ENCODE measurements at places on chromosomes 3 and 15. TPM values are rescaled to one million over a fixed set of nuclear protein-coding genes. Genes with fewer than 3 reads are reported as not detected.

PLA2G4E gene
- not detected for total RNA-seq

CCR9 gene
- 4.7 TPM for total RNA-seq

SERPINI1 gene
- total RNA-seq: 2.8 TPM

SLC25A38 gene
- 39.9 TPM for total RNA-seq

CSNK1G1 gene
- total RNA-seq: 23.2 TPM

ADCY5 gene
- total RNA-seq: not detected

PLAAT1 gene
- not detected for total RNA-seq

GRCh38 chr15:96038650-96039049 lies 291.9 kb upstream of the NR2F2 start:
- no peaks in the 10 kb centered on the region for H3K36me3 ChIP-seq
- DNase-seq: no peak
- H3K27me3 ChIP-seq: peaks cover 12% of the 10 kb centered on the region
- no peak overlapping the region for H3K4me3 ChIP-seq
- H3K4me1 ChIP-seq: no peaks in the 10 kb centered on the region

DNA sequence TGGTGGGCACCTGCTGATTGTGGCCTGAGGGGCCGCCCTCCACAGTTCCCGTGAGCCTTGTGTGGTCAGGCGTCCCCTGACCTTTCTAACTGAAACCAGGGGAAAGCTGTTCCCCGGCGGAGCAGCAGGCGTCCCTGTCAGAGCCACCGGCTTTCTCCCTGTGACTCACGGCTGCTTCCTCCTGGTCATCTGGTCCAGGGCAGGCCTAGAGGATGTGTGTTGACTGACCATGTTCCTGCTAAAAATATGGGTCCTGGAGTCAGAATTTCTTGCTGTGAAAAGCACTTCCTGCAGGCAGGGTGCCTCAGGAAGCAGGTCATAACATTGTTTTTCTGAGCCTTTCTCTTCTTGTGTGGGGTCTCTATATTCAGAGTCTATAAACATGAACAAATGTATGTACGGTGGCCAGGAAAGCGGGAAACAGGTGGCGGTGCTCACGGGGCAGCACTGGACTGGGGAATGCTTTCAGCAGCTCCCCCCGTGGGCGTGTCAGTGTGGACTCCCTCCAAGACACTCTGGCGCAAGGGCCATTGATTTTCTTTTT lies 38.4 kb upstream of the CGNL1 start:
- H3K27me3 ChIP-seq: peaks cover 57% of the 10 kb centered on the region
- H3K4me1 ChIP-seq: no peaks in the 10 kb centered on the region
- H3K36me3 ChIP-seq: peaks cover 2% of the 10 kb centered on the region
- no peak for DNase-seq
- H3K4me3 ChIP-seq: no peak overlapping the region

DNA sequence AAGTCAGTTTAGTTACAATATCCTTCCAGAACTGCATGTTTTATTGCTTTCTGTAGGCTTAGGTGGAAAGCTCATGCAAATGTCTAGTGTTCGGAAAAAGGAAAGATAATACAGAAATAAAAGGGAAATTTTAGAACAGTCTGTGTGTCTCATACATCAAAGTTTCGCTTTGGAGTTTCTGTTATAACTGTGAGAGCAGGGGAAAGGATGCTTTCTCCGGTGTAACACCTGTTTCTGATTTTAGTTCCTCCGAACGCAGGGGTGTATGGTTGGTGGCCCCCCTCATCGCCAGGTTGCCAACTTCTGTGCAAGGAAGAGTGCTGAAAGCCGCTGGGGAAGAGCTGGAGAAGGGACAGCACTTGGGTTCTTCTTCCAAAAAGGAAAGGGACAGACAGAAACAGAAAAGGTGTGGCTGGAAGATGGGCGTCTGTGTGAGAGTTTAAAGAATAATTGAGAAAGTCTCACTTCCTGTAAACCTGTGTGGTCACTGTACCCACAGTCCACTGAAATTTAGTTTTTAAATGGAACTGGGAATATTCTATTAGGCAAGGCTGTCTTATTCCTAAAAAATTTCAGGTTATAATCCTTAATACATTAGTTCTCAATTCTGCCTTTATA lies 6.7 kb downstream of the P2RY12 start:
- H3K27ac ChIP-seq: no peak overlapping the region
- DNase-seq: no peak
- H3K4me1 ChIP-seq: peaks cover 2% of the 10 kb centered on the region
- peaks cover 5% of the 10 kb centered on the region for H3K27me3 ChIP-seq

DNA sequence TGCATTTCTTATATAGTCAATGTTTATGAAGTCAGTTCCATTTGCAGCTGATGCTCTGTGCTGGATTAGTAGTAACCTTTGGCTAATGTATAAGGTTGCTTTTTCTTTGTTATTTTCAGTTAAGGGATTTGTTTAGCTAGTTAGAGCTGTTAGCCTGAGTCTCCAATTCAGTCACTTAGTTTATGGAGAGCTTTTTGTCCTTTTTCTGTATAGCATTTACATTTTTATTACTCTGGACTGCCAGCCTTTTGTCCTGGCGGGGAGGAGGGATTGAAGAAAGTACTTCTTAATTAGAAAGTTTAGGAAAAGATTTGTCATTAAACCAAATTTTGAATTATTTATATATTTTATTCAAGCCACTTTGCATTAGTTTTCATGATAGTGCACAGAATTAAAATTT lies 52.0 kb downstream of the DNAJC13 start:
- no peaks in the 10 kb centered on the region for H3K4me1 ChIP-seq
- H3K27ac ChIP-seq: no peak overlapping the region
- H3K27me3 ChIP-seq: no peaks in the 10 kb centered on the region
- H3K4me3 ChIP-seq: no peak overlapping the region
- peaks cover 2% of the 10 kb centered on the region for H3K36me3 ChIP-seq
- no peak for DNase-seq

DNA sequence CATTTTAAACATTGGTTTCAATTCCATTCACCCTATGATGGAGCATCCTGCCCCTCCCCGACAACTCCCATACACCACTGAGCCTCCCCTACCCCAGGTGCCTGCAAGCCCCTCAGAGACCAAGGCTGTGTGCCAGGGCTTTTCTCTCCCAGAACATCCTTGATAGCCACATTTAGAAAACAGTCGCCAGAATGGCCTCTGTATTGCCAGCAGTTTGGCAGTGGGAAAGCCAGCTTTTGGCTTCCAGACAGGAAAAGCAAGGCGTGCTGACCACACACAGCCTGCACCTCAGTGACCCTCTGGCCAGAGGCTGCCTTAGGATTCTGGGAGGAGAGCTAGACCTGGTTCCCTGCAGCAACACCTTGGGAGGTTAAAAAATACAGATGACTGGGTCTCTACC lies 18.2 kb upstream of the HRH1 start:
- no peaks in the 10 kb centered on the region for H3K27me3 ChIP-seq
- peaks cover 4% of the 10 kb centered on the region for H3K4me1 ChIP-seq
- H3K4me3 ChIP-seq: no peak overlapping the region
- DNase-seq: no peak
- H3K27ac ChIP-seq: no peak overlapping the region
- no peaks in the 10 kb centered on the region for H3K36me3 ChIP-seq

GRCh38 chr3:173618703-173619102 lies 221.2 kb downstream of the NLGN1 start:
- H3K4me3 ChIP-seq: no peak overlapping the region
- H3K36me3 ChIP-seq: no peaks in the 10 kb centered on the region
- no peak for DNase-seq
- H3K27ac ChIP-seq: no peak overlapping the region
- no peaks in the 10 kb centered on the region for H3K27me3 ChIP-seq

DNA sequence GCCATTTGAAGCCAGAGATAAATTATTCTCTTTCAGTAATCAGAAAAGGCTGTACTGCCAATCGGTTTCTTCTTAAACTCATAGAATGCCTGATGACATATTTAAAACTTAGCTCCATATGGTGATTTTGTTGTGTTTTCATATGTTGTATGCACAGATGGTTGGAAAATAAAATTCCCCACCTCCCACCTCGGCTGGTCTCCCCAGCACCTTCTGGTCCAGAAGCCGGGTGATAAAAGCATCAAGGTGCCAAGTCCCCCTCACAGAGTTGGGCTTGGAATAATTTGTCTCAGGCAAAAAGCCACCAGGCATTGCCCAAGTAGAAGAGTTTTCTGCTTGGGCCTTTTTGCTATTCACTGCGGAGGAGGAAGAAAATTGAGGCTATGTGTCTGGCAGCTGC lies 18.4 kb downstream of the LARS2 start:
- H3K27ac ChIP-seq: no peak overlapping the region
- H3K4me1 ChIP-seq: no peaks in the 10 kb centered on the region
- no peaks in the 10 kb centered on the region for H3K36me3 ChIP-seq
- H3K27me3 ChIP-seq: no peaks in the 10 kb centered on the region

GRCh38 chr3:32975891-32976595 lies 24.6 kb downstream of the CCR4 start:
- H3K36me3 ChIP-seq: no peaks in the 10 kb centered on the region
- no peak for DNase-seq
- H3K4me1 ChIP-seq: peaks cover 45% of the 10 kb centered on the region
- H3K27me3 ChIP-seq: no peaks in the 10 kb centered on the region
- peak overlapping the region; percentile 90 for H3K27ac ChIP-seq

DNA sequence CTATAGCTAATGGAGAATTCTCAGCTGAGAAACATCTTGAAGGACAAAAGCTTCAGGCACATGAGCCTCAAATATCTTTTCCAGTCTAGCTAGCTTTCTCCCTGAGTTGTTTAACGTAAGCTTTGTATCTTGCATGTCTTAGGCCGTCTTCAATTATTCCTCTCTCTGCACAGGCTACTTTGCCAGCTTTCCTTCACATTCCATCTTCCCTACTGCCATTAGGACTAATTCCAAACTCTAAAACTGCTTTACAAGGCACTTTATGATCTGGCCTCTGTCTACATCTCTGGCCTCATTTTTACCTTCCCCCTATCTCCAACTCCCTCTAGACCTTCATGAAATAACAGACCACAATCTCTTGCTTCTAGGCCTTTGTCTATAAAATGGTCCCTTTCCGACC lies 171.4 kb downstream of the GREM1 start:
- no peak overlapping the region for H3K27ac ChIP-seq
- peaks cover 2% of the 10 kb centered on the region for H3K4me1 ChIP-seq
- H3K4me3 ChIP-seq: no peak overlapping the region
- H3K36me3 ChIP-seq: peaks cover 3% of the 10 kb centered on the region
- H3K27me3 ChIP-seq: no peaks in the 10 kb centered on the region

DNA sequence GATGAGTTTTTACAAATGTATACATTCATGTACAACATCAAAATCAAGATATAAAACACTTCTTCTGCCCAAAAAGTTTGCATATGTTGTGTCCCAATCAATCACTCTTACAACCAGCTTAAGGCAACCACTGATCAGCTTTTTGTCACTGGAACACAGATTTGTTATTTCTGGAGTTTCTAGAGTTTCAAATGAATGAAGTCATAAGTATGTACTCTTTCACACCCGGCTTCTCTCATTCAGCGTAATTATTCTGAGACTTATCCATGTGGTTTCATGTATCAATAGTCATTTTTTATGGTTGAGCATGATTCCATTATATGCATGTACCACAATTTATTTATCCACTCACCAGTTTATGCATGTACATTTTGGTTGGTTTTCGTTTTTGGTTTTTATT lies 53.0 kb upstream of the CORO2B start:
- peaks cover 5% of the 10 kb centered on the region for H3K4me1 ChIP-seq
- no peak for DNase-seq
- H3K27me3 ChIP-seq: peaks cover 46% of the 10 kb centered on the region
- H3K36me3 ChIP-seq: no peaks in the 10 kb centered on the region
- no peak overlapping the region for H3K4me3 ChIP-seq

- peaks cover 24% of the 10 kb centered on the region for H3K27me3 ChIP-seq
- H3K36me3 ChIP-seq: no peaks in the 10 kb centered on the region
- H3K4me1 ChIP-seq: peaks cover 19% of the 10 kb centered on the region
- no peak overlapping the region for H3K4me3 ChIP-seq
- H3K27ac ChIP-seq: no peak overlapping the region
- DNase-seq: no peak
These were observed 17.3 kb upstream of the ATG7 start for GRCh38 chr3:11254876-11255275.

- no peak for DNase-seq
- no peaks in the 10 kb centered on the region for H3K36me3 ChIP-seq
- no peak overlapping the region for H3K27ac ChIP-seq
- H3K4me3 ChIP-seq: no peak overlapping the region
- H3K4me1 ChIP-seq: no peaks in the 10 kb centered on the region
These were observed 191.9 kb downstream of the GABRB3 start for GRCh38 chr15:26580943-26581342.

DNA sequence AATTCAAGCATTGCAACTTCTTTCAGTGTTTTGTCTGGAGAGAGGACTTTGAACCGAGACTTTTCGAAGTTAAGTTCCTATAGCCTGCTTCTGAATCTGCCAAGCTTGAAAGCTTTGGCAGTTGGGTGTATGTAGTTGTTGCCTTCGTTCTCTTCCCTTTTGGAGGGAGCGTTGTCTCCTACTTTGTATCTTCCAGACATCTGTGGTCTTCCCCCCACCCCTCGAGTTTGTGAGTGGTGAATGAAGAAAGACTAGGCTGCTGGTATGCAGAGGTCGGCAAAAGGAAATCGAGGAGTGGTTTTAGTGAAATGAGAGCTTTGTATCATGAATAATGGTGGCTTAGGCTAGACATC lies 1.3 kb downstream of the CTNNB1 start:
- H3K4me1 ChIP-seq: peaks cover 42% of the 10 kb centered on the region
- DNase-seq: no peak
- H3K4me3 ChIP-seq: peak overlapping the region; percentile 99
- H3K36me3 ChIP-seq: peaks cover 2% of the 10 kb centered on the region
- H3K27me3 ChIP-seq: no peaks in the 10 kb centered on the region

DNA sequence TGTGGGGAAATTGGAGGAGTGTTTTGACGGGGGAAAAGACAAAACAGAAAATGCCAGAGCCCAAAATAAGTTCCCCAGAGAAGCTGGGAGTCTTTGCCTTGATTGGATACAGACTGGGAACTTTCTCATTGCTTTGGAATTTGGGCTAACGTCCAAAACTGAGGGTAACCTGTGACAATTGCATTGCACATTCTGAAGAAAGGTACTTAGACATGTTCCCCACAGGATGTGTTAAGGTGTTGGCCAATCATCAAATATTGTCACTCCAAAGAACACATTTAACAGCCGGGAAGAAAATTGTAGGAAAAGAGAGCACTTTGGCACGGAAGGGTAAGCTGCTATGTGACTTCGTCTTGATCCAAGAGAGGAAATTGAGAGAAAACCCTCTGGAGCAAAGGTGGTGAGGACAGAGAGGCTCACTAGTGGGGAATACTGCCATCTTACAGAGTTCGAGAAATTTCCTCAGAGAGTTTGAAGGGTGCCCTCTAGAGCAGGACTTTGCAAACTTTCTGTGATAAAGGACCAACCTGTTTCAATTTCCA lies 619.5 kb upstream of the TBL1XR1 start:
- DNase-seq: no peak
- no peak overlapping the region for H3K4me3 ChIP-seq
- H3K4me1 ChIP-seq: peaks cover 5% of the 10 kb centered on the region
- H3K27me3 ChIP-seq: no peaks in the 10 kb centered on the region
- no peaks in the 10 kb centered on the region for H3K36me3 ChIP-seq
